ENCODE measurements at places on chromosomes 12 and 14.
A peak's percentile ranks its signal among the peaks of the same experiment; 100 is the strongest.

GRCh38 chr14:106417224-106418049, 891.1 kb downstream of the TMEM121 start:
- peak; percentile 42 for DNase-seq

GRCh38 chr12:98422359-98422758, 93.0 kb upstream of the TMPO start:
- no peak for DNase-seq

- peak; percentile 82 for DNase-seq
Measured at GRCh38 chr12:6825398-6826124, 2.6 kb upstream of the P3H3 start.

GRCh38 chr12:114820796-114821195, 136.8 kb upstream of the TBX3 start:
- no peak for DNase-seq

DNA sequence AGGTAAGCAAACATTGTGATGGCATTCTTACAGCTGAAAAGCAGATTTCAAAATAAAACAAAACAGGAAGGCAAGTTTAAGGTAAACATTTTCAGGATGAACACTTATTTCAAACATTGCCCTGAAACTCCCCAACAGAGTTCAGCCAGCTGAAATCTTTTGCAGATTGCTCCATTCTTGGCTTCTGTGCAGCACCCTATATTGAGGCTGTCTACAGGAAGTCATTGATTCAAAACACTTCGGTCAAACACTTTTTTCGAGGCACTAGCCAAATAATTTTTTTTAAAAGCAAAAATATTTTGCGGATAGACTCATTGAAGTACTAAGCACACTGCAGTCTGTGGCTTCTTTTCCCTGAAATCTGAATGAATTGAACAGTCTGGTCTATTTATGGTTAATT, 318.1 kb upstream of the PDE3A start:
- no peak for DNase-seq

DNA sequence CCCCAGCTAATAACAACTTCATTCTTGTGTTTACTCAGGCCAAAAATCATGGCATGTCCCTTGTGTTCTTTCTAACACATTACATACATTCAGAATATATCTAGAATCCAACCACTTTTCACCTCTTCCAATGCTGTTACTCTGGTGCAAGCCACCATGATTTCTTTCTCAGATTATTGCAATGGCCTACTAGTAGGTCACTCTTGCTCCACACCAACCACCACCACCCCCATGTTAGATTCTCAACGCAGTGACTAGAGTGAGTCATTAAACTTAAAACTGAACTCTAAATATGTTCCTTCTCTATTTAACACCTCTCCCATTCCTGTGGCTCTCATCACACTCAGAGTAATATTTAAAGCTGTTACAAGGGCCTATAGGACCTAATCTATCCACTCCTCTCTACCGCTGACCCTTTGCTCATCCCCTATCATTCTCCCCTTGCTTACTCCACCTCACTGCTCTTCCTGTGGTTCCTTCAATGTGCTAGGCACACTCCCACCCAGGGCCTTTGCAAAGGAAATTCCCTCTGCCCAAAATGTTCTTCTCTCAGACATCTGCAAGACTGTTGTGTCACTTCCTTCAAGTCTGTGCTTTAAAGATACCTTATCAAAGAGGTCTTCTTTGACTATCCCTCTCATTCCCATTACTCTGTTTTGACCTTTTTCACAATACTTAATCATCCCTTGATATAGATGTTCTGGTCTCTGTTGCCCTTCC, 6.6 kb downstream of the RTN1 start:
- no peak for DNase-seq

GRCh38 chr12:65649126-65649525, 175.2 kb upstream of the HMGA2 start:
- no peak for DNase-seq

GRCh38 chr12:4271717-4272423, 1.7 kb upstream of the CCND2 start:
- DNase-seq, result peak; percentile 75

GRCh38 chr12:104747955-104748354, 210.1 kb downstream of the SLC41A2 start:
- DNase-seq, result no peak

- no peak for DNase-seq
Measured at GRCh38 chr14:90455100-90455571, 58.3 kb downstream of the CALM1 start.

DNA sequence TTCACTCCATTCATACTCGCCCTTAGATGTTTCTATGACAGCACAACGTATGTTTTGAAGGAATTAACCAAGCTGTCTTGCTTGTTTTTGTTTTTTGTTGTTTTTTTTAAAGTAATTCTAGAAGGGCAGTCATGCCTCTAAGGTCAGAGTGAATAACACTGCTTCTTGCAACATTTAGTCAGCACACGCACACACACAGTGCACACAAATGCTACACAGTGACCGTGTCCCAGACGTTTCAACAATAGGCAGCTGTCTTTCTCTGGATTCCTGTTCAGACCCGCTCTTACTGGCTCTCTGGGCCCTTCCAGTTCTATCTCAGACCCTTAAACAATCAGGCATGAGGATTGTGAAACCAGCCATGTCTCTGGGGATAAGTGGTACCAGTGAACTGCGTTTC, 351.0 kb upstream of the FKBP4 start:
- no peak for DNase-seq

DNA sequence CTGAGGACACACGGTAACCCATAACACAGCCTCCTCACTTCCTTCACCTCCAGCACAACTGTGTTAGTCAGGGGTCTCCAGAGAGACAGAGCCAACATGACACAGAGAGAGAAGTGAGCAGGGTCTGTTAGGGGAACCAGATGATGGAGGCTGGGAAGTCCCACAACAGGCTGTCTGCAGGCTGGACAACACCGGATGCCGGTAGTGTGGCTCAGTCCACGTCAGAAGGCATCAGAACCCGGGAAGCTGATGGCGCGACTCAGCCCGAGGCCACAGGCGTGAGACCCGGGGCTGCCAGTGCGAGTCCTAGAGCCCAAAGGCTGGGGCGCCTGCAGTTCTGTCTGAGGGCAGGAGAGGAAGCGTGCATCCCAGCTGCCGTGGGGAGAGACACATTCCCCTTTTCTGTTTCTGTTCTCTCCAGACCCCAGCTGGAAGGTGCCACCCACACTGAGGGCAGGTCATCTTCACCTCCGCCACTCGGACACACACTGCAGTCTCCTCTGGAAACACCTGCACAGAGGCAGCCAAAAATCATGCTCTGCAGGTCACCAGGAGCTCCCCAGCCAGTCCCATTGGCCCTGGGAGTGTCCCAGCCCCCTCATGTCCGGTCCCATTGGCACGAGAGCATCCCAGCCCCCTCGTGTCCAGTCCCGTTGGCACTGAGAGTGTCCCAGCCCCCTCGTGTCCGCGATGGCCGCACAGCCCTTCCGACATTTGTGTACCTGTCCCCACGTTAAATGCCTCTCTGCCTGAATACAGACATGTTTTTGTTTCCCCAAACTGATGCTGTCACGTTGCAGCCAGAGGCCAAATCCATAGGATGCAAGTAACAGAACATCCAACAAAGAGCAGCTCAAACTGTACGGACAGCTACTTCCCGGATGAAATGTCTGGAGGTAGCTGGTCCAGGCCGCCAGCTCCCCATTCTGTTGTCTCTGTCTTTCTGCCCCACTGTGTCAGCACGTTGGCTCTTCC, 7.9 kb upstream of the FBRSL1 start:
- no peak for DNase-seq

GRCh38 chr14:81231540-81231939, 10.8 kb upstream of the GTF2A1 start:
- no peak for DNase-seq

GRCh38 chr12:22180705-22181104, 134.7 kb downstream of the CMAS start:
- no peak for DNase-seq

DNA sequence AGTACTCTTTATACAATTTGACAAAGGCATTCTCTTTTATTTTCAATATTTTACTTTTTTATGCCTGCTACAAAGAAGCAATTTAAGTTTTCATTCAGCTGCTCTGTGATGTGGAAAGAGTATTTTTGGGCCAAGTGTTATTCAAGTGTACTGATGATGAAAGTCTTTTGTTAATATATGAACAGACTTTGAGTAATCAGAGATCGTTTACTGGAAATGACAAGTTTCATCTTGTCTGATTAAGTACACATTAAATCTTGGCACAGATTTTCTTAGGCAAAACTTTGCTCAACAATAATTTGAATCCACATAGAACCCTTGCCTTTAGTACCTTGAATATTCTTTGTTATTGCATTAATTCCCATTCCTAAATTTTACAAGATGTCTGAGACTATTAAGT, 13.3 kb upstream of the PZP start:
- DNase-seq, result no peak

DNA sequence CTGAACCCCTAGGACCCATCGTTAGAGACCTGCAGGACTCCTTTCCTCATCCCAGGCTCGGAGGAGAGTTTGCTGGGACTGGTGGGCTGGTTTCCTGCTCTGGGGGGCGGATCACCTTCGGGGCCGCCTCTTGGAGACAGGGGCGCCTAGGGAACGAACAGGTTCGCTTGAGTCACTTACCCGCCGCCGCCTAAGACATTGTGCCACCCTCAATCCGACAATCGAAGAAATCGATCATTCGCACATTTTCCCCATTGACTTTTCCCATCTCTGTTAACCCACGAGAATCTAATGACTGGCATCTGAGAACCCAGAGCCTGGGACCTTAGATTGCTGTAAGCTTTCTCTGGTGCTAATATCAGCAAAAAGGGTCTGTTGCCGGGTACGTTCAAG, 322 bp downstream of the SLC39A9 start:
- peak; percentile 28 for DNase-seq

GRCh38 chr14:92964124-92965109, 41.5 kb downstream of the CHGA start:
- DNase-seq, result no peak
